ENCODE measurements at places on chromosomes 2 and 18. TPM values are rescaled to one million over a fixed set of nuclear protein-coding genes. Genes with fewer than 3 reads are reported as not detected.

DNA sequence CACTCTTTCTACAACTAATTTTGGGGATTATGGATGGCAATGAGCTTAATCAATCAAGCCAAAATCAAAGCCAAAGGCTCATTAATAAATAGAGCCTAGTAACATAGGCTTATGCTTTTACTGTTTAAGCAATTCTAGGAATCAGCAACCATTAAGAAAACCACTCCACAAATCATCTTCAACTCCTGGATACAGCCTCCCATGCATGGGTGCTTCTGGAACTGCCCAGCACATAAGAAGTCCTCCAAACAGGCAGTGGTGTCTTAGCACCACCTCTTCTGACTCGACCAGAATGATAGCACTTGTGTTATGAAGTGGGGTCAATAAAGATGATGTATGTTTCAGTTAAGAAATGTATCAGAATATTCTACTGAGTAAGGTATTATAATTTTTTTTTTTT lies 104.4 kb upstream of the SERPINE2 start:
- DNase-seq = peak; percentile 57

DNA sequence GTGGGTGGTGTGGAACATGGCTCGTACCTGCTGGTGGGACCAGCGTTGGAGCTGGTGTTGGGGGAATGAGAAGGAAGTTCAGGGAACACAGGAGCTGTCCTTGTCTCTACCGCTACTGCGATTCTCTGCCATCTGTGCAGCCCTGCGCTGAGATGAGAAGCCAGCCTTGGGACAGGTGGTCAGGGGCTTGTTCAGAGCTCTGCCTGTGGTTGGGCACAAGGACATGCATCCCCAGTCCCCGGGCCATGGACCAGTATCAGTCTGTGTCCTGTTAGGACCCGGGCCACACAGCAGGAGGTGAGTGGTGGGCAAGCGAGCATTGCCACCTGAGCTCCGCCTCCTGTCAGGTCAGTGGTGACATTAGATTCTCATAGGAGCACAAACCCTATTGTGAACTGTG lies 164.4 kb downstream of the TSN start:
- DNase-seq = no peak

The ARHGEF33 gene
- not detected for total RNA-seq

- no peak for DNase-seq
Observed at GRCh38 chr2:174066871-174067270, 101.7 kb upstream of the SP3 start.

The CXCR2 gene
- not detected for total RNA-seq

DNA sequence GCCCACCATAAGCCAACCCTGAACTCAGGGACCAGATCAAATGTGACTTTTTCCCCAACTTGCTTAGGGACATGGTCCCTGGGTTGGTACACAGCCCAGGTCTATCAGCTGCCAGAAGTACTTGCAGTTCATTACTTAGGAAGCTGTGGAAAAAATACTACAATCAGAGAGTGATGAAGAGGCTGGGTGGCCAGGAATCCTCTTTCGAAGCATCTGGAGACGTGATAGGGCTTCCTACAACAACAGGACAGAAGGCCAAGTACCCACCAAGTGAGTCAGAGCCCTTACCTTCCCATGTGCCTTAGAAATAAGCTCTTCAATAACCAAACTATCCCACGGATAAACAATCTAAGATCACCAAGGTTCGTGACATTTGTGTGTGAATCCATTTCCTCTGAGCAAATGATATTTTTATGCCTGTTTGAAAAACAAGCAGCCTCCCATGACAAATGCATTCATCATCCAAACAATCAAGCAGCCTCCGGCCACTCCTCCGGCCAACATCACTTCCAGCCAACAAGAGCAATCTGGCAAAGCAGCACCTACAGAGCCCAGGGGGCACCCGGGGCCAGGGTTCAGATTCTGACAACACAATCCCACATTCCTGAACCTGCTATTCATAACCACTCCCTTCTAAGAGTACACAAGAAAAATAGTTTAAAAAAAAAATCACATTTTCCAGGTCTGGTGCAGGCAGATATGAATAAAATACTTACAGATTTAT lies 26.4 kb downstream of the TBC1D8 start:
- DNase-seq = peak; percentile 99

The CCDC68 gene
- total RNA-seq = 0.43 TPM

The UPP2 gene
- total RNA-seq = not detected

GRCh38 chr2:144210076-144210475 lies 309.8 kb downstream of the ZEB2 start:
- DNase-seq = no peak

GRCh38 chr2:12728221-12728777 lies 11.6 kb downstream of the TRIB2 start:
- DNase-seq = no peak

DNA sequence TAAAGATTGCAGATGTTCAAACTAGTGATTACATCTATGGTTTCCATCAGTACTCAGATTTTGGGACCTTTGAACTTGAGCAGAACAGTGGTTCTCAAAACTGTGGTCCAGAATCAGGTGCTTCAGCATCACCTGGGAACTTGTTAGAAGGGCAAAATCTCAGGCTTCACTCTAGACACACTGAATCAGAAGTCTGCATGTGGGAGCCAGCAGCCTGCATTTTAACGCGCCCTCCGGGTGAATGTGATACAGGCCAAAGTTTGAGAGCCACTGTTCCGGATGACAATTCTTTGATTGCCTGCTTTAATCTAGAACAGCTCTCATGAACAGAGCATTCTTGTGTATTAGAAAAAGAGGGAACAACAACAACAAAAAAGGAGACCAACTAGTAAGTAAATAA lies 261.7 kb downstream of the GPD2 start:
- no peak for DNase-seq

The BMPR2 gene
- 9.8 TPM for total RNA-seq

DNA sequence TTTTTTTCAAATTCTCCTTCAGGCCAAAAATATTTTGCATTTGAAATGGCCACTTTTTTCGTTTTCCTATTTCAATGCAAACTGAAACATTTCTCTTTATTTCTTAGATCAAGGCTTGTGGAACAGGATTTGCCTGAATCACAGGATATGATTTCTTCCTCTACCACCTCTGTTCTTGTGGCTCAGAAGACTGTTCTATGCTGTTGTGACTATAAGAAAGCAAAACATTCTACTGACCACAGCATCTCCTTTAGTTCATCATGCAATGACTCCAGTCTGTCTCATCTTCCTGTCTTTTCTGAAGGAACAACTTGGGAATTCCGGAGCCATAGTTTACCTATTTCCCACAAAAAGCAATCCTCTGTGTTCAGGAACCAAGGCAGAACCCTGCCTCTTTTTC lies 16.2 kb upstream of the ZNF512 start:
- DNase-seq = no peak

The GDF7 gene
- total RNA-seq = 0.72 TPM

The EPHA4 gene
- 7.5 TPM for total RNA-seq

DNA sequence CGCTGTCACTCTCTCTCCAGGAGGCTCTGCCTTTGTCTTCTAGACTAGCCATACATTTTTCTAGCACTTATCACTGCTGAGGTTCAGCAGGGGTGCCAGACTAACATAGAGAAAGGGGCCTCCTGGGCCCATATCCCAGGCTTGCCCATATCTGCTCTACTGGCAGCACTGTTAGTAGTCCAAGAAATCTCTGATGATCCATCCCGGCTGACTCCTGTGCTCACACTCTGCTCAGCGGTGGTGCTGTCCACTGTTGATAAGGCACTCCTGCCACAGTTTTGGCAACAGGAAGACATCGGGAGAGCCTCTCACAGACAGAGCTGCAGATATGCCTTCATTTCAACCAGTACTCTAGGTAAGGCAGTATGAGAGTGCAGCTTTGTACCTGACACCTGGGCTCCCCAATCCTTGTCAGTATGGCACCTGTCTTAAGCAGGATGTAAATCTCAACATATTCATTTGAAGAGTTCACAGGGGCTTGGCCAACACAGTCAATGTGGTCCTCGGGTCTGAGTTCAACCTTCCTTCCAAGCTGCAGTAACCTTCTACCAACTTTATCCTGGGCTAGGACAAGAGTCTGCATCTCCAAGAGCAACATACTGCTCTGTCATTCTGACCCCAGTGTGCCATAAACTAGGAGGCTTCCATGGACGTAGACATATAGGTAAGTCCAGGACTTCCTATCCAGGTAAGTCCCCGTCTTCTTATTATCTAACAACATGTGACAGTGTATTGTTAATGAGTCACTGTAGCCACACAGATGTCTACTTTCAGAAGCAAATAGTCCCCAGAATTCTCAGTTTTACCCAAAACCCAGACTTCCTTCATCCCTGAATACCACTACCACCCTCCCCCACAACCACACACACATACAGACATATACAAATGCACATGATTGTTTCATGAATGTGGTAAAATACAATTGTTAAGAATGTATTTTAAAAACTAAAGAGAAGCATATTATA lies 16.2 kb downstream of the KLF7 start:
- no peak for DNase-seq

- no peak for DNase-seq
Observed at GRCh38 chr2:222609381-222609780, 46.5 kb downstream of the FARSB start.
